ENCODE measurements at places on chromosomes 3 and 15. TPM values are rescaled to one million over a fixed set of nuclear protein-coding genes. Genes with fewer than 3 reads are reported as not detected.

The STX19 gene
- total RNA-seq, result not detected

The CCRL2 gene
- 0.28 TPM for total RNA-seq

The GOLGA8R gene
- 1.1 TPM for total RNA-seq

The SCAANT1 gene
- total RNA-seq, result not detected

The FBXL22 gene
- total RNA-seq, result 0.28 TPM

The RHCG gene
- total RNA-seq, result not detected

The GHRL gene
- total RNA-seq, result not detected

The P2RY1 gene
- total RNA-seq, result under 0.01 TPM

The P3H2 gene
- total RNA-seq, result 74.4 TPM

The SI gene
- not detected for total RNA-seq

The IGDCC3 gene
- under 0.01 TPM for total RNA-seq

Data from IMR-90 (cell line).